ENCODE measurements at places on chromosomes 1 and 21.

GRCh38 chr1:220804202-220804586 lies 17.5 kb downstream of the MTARC1 start:
- no peak for DNase-seq

GRCh38 chr1:67005068-67005467 lies 48.9 kb downstream of the SLC35D1 start:
- no peak for DNase-seq

DNA sequence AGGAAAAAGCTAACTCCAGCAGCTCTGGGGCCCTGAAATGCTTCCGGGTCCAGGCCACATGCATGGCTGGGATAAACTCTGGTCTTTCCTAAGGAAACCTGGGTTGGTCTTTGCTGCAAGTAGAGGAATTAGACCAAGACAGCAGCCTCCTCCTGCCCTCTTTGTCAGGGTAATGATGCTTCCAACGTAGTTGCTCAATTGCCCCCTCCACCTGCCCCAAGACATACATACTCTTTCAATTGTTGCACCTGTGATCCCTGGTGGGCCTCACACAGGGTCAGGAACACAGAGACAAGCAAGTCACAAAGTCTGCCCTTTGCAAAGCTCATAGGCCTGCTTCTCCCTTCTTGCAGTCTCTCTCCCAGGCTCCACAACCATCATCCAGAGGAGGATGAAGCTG lies 41.9 kb upstream of the GRIK3 start:
- no peak for DNase-seq

DNA sequence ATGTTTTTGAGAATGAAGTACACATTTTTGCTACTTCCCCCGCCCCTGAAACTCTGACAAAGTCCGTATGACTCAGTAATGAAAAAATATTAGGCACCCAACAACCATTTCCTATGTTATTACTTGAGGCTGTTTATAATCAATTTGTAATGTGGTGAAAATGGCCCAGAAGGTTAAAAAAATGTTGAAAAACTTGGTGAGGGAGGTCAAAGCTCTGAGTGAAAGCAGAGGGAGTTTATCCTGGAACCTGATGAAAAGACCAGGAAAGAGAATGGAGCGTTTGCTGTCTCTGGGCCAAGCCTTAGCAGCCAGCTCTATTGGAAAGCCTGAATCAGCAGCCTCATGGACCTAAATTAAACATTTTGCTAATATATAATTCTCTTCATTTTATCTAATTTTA lies 367.7 kb upstream of the NEGR1 start:
- DNase-seq = no peak

DNA sequence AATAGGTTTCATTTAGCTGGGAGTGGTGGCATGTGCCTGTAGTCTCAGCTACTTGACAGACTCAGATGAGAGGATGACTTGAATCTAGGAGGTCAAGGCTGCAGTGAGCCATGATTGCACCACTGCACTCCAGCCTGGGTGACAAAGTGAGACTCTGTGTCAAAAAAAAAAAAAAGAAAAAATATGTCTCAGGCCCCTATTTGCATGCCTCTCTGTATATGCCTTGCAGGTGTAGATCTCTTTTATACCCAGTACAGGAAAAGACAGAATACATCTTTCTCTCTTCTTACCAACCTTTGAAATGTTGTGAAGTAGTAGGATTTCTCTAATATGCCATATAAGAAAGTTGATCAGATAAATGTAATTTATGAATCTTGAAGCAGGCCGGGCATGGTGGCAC lies 6.4 kb downstream of the CNR2 start:
- no peak for DNase-seq

GRCh38 chr1:217134857-217135568 lies 411.8 kb upstream of the ESRRG start:
- DNase-seq = no peak

Data from T-helper 17 cell (primary cell).